PC-3 (cell line): ENCODE measurements at places on chromosomes 2 and 18. TPM values are rescaled to one million over a fixed set of nuclear protein-coding genes. Genes with fewer than 3 reads are reported as not detected.

DNA sequence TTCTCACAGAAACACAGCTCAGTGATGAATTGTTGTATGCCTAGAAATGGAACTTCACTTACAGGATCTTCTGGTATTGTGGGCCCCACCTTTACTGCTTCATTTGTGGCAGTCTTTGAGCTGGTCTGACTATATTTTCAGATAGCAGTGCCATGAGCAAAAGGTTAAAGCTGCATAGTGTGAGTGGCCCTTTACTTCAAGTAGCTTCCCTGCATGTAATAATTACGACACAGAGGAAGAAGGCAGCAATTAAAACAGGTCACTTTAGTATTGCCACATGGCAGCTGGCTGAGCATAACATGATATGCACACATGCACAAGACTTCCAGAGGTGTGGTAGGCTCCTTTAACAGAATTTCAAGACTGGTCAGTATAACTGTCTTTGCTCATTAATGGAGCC, 426.3 kb upstream of the ZEB2 start:
- no peak overlapping the region for H3K4me3 ChIP-seq
- no peaks in the 10 kb centered on the region for H3K36me3 ChIP-seq
- H3K27me3 ChIP-seq = no peaks in the 10 kb centered on the region
- no peak for DNase-seq

DNA sequence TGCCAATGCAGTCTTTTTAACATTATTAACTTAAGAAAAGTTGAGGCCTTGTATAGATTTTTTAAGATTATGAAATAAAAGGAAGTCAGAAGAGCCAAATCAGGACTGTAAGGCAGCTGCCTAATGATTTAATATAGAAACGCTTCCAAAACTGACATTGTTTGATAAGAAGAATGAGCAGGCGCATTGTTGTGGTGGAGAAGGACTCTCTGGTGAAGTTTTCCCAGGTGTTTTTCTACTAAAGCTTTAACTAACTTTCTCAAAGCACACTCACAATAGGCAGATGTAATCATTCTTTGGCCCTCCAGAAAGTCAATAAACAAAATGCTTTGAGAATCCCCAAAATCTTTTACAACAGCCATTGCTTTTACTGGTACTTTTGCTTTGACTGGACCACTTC, 288.6 kb upstream of the FIGN start:
- H3K27ac ChIP-seq = no peak overlapping the region
- H3K27me3 ChIP-seq = peaks cover 28% of the 10 kb centered on the region
- H3K36me3 ChIP-seq = no peaks in the 10 kb centered on the region
- DNase-seq = no peak
- no peak overlapping the region for H3K4me3 ChIP-seq

GRCh38 chr2:217905395-217905794, 97.4 kb downstream of the TNS1 start:
- no peak overlapping the region for H3K4me3 ChIP-seq
- H3K36me3 ChIP-seq = no peaks in the 10 kb centered on the region
- H3K27ac ChIP-seq = no peak overlapping the region
- H3K27me3 ChIP-seq = peaks cover 67% of the 10 kb centered on the region
- no peaks in the 10 kb centered on the region for H3K4me1 ChIP-seq

DNA sequence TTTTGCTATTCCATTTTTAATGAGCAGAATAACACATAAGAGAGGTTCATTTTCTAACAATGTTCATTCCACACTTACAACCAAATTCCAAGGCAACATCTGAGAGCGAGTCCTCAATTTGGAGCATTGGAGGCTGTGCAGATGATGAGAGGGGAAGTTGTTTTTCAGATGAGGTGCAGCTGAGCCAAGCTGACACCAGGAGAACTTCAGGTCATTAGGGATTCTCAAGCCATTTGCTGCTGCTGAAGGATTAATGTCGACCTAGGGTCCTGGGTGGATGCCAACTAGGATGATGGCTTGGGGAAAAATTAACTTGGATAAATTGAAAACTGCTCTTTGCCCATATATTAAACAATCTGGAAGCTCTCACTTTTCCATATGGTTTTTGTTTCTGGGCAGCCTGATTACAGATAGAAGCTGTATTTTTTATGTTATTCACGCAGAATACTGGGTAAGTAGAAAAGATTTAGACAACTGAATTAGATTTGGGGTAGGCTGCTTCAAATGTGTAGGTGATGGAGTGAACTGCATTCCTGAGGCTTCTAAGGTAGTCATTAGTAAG, 206.4 kb upstream of the SLC39A10 start:
- H3K4me3 ChIP-seq = no peak overlapping the region
- no peaks in the 10 kb centered on the region for H3K36me3 ChIP-seq
- H3K27me3 ChIP-seq = no peaks in the 10 kb centered on the region
- no peak overlapping the region for H3K27ac ChIP-seq

- H3K36me3 ChIP-seq = no peaks in the 10 kb centered on the region
- H3K27me3 ChIP-seq = no peaks in the 10 kb centered on the region
- H3K4me1 ChIP-seq = no peaks in the 10 kb centered on the region
- DNase-seq = no peak
- H3K4me3 ChIP-seq = no peak overlapping the region
Observed at GRCh38 chr2:204657024-204657423, 111.7 kb downstream of the PARD3B start.

DNA sequence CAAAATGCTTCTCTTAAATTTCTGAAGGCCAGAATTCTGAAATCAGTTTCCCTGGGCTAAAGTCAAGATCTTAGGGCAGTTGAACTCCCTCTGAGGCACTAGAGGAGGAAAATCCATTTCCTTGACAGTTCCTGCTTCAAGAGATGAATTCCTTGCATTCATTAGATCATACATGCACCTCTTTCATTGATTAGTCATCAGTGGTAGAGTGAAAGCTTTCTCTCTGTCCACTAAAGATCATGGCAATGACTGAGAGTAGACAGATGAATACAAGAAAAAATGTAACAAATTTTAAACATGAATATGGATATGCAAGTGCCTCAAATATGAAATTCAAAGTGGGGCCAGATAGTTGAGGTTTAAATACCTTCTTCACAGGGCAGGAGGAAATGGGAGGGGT, 693.4 kb upstream of the TMEFF2 start:
- no peak overlapping the region for H3K4me3 ChIP-seq
- no peak overlapping the region for H3K27ac ChIP-seq
- no peaks in the 10 kb centered on the region for H3K36me3 ChIP-seq
- DNase-seq = no peak
- no peaks in the 10 kb centered on the region for H3K27me3 ChIP-seq
- H3K4me1 ChIP-seq = no peaks in the 10 kb centered on the region

DNA sequence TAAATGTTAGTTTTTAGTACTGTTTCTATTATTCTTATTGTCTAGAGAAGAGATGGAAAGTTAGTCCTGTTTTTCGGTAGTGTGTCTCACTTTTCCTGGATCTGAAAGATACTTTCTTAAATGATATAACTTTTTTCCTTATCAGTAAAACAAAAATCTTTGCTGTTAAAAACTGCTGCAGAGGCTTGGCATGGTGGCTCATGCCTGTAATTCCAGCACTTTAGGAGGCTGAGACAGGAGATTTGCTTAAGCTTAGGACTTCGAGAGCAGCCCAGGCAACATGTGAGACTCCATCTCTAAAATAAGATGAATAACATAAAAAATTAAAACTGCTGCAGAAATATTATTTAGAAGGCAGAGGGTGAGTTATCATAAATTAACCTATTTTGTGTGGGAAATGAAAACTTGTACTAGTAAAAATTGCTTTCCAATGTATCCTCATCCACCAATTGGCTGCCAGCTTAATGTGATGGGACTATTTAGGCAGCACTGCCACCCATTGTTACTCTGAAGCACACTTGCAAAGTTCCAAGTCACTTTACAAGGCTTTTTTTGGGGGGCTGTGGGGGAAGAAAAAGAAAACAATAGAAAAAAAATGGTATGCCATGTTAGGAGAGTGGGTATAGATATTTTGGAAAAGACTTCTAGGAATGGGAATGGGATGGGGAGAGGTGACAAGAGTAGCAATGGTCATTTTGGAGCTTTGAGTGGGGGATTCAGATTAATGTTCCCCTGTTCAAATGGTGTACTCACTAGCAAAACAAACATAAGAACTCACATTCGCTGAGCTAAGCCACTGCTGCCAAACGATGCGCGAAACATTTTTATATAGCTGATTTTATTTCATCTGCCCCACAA, 62.7 kb downstream of the MEIS1 start:
- no peak for DNase-seq
- no peak overlapping the region for H3K27ac ChIP-seq
- no peak overlapping the region for H3K4me3 ChIP-seq
- no peaks in the 10 kb centered on the region for H3K36me3 ChIP-seq

DNA sequence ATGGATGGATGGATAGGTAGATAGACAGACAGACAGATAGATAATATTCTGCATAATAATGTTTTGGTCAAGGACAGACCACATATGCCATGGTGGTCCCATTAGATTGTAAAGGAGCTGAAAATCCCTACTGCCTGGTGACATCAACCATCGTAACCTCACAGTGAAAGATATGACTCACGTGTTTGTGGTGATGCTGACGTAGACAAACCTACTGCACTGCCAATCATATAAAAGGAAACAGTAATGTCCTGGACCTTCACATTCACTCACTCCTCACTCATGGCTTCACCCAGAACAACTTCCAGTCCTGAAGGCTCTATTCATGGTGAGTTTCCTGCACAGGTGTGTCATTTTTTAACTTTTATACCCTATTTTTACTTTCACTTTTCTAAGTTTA, 202.9 kb upstream of the TPO start:
- no peak overlapping the region for H3K27ac ChIP-seq
- no peaks in the 10 kb centered on the region for H3K36me3 ChIP-seq
- no peaks in the 10 kb centered on the region for H3K4me1 ChIP-seq

DNA sequence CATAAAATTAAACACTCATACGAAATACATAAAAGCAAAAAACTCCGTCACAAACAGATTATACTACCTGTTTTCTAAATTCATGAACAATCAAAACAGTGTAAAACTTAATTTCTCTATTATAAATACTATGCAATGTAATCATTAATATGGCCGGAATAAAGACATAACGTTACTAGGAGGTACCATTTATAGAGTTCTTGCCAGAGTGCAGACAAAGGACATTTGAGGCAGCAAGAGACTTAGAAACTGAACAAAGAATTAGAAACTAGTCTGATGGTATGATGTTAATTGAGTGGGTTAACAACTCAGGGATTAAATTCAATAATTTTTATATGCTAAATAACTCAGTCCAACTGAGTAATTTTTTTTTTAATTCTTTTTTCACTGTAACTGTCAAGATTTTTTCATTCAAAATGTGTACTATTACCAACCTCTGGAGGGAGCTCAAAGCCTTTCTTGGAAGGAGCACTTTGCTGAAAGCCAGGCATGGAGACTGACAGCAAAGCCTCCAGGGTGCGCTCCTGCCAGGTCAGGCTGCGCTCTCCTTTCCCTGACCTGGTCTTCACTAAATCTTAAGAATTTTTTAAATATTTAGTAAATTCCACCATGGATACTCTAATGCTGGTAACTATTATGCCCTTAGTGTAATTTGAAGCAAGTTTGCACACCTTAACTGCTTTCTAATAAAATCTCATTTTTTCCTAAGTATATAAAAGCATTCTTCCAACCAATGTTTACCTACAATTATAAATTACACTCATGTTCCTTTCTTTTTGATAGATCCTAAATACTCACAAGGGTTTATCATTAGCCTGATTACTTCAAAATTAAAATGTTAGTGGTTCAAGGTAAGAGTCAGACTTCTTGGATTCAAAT, 34.1 kb downstream of the WDR35 start:
- H3K27me3 ChIP-seq = no peaks in the 10 kb centered on the region
- H3K4me3 ChIP-seq = no peak overlapping the region
- no peaks in the 10 kb centered on the region for H3K36me3 ChIP-seq
- peak; percentile 80 for DNase-seq

DNA sequence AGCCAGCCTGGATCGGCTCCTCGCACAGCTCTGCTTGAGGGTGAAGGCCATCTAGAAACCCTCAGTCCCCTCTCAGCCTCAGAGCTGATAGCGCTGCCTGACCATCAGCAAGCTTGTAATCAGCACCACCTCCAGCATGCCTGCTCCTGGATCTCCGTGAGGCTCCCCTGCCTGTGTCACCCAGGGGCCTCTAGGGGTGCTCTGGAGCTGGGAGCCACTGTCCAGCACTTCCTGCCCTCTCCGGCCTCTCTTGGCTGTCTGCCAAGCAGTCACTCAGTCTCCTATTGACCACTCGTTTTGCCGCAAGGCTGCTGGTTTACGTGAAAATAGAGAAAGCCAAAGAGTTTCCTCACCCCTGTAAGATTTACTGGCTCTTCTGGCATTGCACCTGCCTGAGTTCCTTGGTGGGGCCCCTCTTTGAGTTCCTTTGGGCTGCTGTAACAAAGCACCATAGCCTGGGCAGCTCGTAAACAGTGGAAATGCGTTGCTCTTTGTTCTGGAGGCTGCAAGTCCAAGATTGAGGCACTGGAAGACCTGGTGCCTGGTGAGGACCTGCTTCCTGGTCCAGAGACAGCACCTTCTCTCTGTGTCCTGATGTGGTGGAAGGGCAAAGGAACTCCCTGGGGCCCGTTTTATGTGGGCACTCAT, 17.9 kb downstream of the CAPN10 start:
- no peaks in the 10 kb centered on the region for H3K4me1 ChIP-seq
- H3K4me3 ChIP-seq = no peak overlapping the region
- peak; percentile 16 for DNase-seq
- H3K27me3 ChIP-seq = no peaks in the 10 kb centered on the region
- H3K36me3 ChIP-seq = no peaks in the 10 kb centered on the region
- no peak overlapping the region for H3K27ac ChIP-seq

- no peak overlapping the region for H3K4me3 ChIP-seq
- DNase-seq = no peak
- no peaks in the 10 kb centered on the region for H3K36me3 ChIP-seq
- H3K27ac ChIP-seq = no peak overlapping the region
Observed at GRCh38 chr18:78244779-78245178, 734.8 kb upstream of the SALL3 start.

- H3K4me3 ChIP-seq = no peak overlapping the region
- H3K36me3 ChIP-seq = no peaks in the 10 kb centered on the region
- H3K27ac ChIP-seq = no peak overlapping the region
- H3K4me1 ChIP-seq = no peaks in the 10 kb centered on the region
Observed at GRCh38 chr2:59804732-59805131, 748.7 kb downstream of the BCL11A start.

GRCh38 chr18:49854681-49855080, 41.3 kb upstream of the ACAA2 start:
- no peak overlapping the region for H3K27ac ChIP-seq
- DNase-seq = peak; percentile 42
- no peak overlapping the region for H3K4me3 ChIP-seq
- H3K27me3 ChIP-seq = no peaks in the 10 kb centered on the region

DNA sequence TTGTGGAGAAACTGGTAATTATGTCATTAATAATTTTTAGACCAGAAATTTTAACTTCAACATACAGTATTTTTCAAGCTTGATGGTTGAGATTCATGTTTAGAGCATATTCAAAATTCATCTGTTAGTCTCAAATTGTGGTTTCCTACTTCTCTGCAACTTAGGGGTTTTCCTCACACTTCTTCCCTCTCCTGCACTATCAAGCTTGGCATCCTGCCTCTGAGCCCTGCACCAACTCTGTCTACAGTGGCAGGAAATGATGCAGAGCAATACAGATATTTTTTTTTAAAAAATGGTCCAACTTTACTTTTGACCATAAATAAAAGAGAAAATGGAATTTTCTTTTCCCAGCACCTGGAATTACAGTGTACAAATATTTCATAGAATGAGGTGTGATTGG, 247.3 kb downstream of the NUP35 start:
- H3K4me3 ChIP-seq = no peak overlapping the region
- no peaks in the 10 kb centered on the region for H3K27me3 ChIP-seq
- no peak overlapping the region for H3K27ac ChIP-seq
- H3K36me3 ChIP-seq = no peaks in the 10 kb centered on the region
- H3K4me1 ChIP-seq = no peaks in the 10 kb centered on the region
- DNase-seq = no peak

DSG4 gene
- 0.04 TPM in 1 of 2 replicates, not detected in the other for total RNA-seq

FNDC4 gene
- total RNA-seq = 1.7 and 4.7 TPM in 2 replicates

LCT gene
- total RNA-seq = not detected in 2 replicates

CNRIP1 gene
- 11.6 and 11.7 TPM in 2 replicates for total RNA-seq
